Pulmonary artery endothelial cell (primary cell): ENCODE measurements at places on chromosomes 12 and 14. TPM values are rescaled to one million over a fixed set of nuclear protein-coding genes. Genes with fewer than 3 reads are reported as not detected.

CLEC4D gene
- total RNA-seq, result not detected in 2 replicates

RNASE1 gene
- total RNA-seq, result 75.5 and 99.7 TPM in 2 replicates

DNAI7 gene
- not detected in 2 replicates for total RNA-seq

HCAR1 gene
- total RNA-seq, result under 0.01 and 0.04 TPM in 2 replicates

SLCO1A2 gene
- not detected in 2 replicates for total RNA-seq

PLEK2 gene
- total RNA-seq, result 10.4 and 11.9 TPM in 2 replicates

OR4K17 gene
- total RNA-seq, result not detected in 2 replicates

DNA sequence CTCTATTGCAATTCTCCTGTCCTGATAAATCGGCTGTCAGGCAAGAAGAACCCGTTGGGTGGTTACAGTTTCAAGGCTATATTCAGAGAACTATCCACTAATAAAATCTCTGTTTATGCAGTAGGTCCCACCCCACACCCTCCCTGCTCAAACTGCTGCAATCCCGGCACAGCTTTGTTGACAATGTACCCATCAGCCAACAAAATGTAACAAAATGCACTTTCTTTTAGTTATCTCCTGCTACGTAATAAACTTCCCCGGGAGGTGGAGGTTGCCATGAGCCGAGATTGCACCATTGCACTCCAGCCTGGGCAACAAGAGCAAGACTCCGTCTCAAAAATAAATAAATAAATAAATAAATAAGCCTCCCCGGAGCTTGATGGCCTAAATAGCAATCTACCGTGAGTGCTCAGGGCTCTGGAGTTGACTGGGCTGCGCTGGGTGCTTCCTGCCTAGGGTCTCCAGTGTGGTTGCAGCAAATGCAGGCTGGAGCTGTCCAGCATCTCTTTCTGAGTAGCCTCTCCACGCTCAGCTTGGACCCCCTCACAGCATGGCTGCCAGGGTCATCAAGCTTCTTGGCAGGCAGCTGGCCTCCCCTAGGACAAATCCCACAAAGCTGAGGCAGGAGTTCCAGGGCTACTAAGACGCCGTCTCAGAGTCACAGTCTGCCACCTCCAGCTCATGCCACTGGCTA, 43.2 kb upstream of the FBRSL1 start:
- DNase-seq, result no peak

DNA sequence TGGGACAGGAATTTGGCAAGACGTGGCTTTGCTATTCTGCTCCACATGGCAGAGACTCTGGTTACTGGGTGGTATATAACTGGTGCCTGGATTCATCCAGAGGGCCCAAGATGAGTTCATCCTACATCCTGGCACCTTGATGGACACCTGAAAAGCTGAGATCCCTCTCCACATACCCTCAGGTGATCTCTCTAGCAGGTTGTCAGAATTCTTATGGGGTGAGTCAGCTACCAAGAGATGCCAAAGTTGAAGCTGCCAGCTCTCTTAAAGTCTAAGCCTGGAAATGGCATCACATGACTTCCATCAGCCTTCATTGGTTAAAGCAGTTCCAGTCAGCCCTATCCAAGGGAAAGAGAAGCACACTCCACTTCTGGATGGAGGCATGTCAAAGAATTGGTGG, 300.7 kb upstream of the SEL1L start:
- no peak for DNase-seq

- no peak for DNase-seq
Observed at GRCh38 chr12:100528034-100528433, 45.5 kb upstream of the GAS2L3 start.

GRCh38 chr12:83320350-83320749, 633.6 kb downstream of the TMTC2 start:
- DNase-seq, result no peak

DNA sequence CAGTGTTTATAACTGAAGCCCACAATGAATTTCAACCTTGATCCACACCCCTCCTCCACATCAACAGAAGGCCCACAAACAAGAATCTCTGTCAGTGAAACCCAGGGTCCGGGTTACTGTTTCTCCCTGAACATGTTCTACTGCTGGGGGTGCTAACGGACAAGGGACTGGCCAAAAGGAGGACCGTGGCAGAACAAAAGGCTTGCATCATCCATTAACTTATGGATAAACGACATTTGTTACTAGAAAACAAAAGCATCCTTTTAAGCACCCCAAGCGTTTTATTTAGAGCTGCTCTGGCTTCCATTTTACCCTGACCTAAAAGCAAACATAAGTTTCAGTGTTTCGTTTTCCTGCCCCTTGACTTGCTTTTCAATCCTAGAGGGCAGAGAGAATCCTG, 32.2 kb downstream of the BRAP start:
- DNase-seq, result no peak

GRCh38 chr12:120438495-120439198, 734 bp downstream of the COX6A1 start:
- no peak for DNase-seq

- DNase-seq, result peak; percentile 98
Observed at GRCh38 chr14:22536853-22537338, 52.1 kb downstream of the DAD1 start.

- no peak for DNase-seq
Observed at GRCh38 chr12:96171905-96172304, 22.3 kb upstream of the ELK3 start.

- DNase-seq, result peak; percentile 36
Observed at GRCh38 chr14:54805445-54806322, 96.9 kb downstream of the GCH1 start.

GRCh38 chr12:9951026-9951675, 19.0 kb upstream of the CLEC2A start:
- DNase-seq, result no peak

DNA sequence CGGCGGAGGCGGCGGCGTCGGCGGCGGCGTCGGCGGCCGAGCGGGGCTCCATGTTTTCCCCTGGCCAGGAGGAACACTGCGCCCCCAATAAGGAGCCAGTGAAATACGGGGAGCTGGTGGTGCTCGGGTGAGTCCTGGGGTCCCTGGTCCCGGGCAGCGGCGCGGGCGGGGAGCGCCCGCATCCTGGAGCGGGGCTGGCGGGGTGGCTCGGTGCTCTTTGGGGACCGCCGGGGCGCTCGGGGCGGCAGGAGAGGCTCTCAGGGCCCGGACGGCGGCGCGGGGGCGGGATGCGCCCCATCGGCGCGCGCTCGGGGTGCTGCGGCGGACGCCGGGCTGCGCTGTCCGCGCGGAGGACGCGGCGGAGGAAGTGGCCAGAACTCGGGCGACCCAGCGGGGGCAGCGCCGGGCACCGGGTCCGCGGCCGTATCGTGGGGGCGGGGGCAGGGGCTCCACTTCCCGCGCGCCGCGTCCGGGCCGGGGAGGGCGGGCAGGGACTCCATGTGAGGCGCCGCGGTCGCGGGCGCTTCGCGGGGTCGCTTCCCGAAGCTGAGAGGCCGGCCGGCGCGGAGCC, 485 bp downstream of the PELI2 start:
- no peak for DNase-seq
